Stimulated activated CD4-positive, alpha-beta T cell treated with anti-CD3 and anti-CD28 coated beads, Interleukin-1b, Interleukin-23, amount 100 ng/mL, for 48 hours (primary cell): ENCODE measurements at places on chromosomes 6 and 20.

GRCh38 chr6:96851858-96852257, 14.6 kb upstream of the GPR63 start:
- DNase-seq = no peak

DNA sequence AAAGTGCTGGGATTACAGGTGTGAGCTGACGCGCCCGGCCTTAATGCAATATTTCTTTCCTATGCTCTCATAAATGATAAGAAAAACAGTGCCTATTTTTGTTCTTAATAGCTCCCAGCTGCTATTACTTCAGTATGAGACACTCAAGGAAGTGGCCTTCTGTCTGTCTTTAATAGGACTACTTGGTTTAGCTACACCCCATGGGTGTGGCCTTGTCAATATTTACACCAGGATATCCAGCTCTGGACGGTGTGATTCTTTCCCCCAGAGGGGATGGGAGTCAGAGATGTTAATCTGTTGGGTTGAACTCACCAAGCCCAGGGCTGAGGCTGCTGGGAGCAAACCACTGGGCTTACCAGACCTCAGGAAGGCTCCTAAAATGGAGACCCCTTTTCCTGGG, 134.2 kb downstream of the CEP57L1 start:
- no peak for DNase-seq

GRCh38 chr20:540391-541201, 3.0 kb downstream of the CSNK2A1 start:
- no peak for DNase-seq

- no peak for DNase-seq
These were observed 60.0 kb downstream of the SYTL3 start for GRCh38 chr6:158709809-158710208.

DNA sequence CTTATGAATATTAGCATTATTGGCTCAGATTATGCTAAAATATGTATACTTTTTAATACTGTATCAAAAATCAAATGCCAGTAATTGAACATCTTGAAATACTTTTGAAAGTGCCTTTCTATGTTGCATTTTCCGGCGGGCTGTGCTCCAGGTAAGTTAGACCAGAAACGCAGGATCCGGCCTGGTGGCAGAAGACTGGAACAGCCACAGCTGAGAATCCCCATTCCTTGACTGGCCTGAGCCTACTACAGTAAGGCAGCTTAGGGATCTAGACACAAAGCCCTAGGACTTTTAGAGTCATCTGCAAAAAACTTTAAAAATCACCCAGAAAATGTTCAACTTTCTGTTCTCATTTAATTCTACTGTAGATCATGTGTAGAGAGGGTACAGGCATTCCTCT, 138.8 kb upstream of the C6orf118 start:
- no peak for DNase-seq

DNA sequence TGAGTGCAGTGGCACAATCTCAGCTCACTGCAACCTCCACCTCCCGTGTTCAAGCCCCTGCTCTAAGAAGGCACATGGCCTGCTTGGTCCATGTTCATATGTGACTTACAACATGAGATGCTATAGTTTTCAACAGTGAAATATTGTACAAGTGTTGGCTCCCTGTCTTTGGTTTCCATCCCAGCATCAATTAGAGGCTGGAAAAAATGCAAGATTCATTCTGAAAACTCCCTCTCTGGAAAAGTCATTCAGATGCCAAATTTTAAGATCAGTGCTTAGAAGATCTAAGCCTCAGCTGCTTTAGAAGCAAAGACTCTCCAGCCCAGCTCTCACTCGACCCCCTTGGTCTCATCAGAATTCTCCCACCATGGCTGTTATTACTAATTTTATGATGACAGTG, 398.9 kb downstream of the KIF16B start:
- no peak for DNase-seq

GRCh38 chr20:52231230-52231746, 39.7 kb upstream of the ZFP64 start:
- DNase-seq = no peak

GRCh38 chr20:40160097-40160550, 528.9 kb downstream of the MAFB start:
- DNase-seq = no peak

DNA sequence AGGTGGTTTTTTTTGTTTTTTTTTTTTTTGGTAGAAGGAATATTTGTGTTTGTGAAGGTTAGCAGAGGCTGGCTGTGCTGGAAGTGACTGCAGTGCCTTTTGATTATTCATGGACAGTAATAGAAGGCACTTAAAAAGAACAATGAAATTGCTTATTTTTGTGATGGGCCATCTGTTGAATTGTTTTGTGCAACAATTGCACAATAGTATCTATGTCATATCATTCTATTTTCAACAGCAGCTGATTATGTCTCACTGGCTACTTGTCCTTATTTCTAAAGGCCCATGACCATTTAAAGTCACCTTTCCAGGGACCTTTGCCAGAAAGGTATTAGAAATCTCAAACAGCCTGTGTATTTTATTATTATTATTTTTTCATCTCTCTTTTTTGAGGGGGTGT, 70.6 kb downstream of the AFG1L start:
- no peak for DNase-seq

- no peak for DNase-seq
These were observed 396.7 kb downstream of the HACE1 start for GRCh38 chr6:104462811-104463599.

DNA sequence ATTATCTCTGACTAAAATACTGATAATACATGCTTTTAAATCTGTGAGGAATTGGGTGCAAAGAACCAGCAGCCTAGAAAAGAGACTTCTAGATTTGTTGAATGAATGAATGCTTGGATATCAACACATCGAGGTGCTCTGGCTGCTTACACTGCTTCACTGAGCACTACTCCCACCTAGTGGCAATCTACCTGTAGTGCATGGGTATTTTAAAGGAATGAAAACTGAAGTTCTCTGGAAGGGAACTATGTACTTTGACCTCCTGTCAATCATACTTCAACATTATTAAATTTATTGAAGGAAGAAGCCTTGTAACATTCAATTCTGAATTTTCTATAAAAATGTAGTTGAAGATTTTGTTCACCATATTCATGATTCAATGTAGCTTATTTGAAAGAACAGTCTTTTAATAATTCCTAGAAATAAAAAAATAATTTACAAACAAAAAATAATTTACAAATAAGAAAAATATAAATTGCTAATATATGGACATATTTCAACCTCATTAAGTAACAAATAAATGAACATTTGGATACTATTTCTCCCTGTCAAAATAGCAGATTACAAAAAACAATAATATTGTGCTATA, 111.2 kb upstream of the MMS22L start:
- peak; percentile 20 for DNase-seq

GRCh38 chr6:82521369-82521768, 157.8 kb downstream of the TPBG start:
- no peak for DNase-seq

GRCh38 chr6:41724228-41724580, 11.2 kb downstream of the TFEB start:
- DNase-seq = no peak

- DNase-seq = no peak
These were observed 90.6 kb upstream of the NAA20 start for GRCh38 chr20:19926591-19926990.

DNA sequence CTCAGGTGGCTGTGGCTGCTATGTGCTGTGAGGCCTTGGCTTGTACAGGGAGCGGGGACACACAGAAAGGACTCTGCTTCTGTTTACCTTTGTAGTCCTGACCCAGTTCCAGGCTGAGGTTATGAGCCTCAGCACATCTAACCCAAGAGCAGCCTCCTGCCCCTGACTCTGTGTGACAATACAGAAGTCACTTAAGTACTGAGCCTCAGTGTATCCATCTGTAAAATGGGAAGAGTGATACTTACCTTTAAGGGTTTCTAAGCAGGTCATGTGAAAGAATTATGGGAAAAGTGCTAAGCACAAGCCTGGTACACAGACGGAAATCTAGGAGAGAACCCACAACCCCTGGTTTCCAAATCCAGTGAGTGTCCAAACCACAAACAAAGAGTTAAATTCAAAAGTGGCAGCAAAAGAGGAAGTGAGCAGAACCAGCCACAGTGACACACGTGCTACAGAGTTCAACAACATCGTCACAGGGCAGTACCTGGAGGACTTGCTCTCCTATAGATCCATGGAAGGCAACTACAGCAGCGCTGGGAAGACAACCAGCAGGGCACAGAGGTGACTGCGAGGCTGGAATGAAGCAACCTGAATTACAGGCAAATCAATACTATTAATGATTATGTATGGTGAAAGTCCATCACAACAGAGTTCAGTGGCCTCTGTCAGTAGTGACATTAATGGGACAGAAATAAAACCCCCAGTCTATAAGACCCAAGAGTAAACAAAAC, 12.5 kb downstream of the TRIM26 start:
- DNase-seq = no peak

DNA sequence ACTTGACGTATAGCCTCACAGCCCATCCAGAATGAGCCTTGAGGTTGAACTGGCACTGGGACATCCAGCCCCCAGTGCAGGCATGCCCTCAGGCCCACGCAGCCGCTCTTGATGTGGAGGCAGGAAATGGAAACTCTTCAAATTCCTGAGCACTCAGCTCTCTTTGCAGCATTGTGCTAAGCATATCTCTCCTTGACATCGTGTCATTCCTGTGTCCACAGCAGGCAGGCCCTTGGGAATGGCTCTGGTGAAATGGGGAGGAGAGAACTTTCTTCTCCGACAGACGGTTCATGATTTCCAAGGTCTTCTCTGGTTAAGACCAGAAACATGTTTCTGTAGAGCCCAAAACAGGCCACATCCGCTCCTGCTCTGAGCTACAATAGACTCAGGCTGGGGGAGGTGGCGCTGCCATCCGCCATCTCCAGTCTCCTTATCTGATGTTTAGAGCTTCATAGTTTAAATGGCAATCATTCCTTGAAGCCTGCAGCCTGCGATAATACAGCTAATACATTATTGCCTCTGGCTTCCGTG, 248.8 kb downstream of the CDH4 start:
- no peak for DNase-seq

- no peak for DNase-seq
These were observed 34.1 kb downstream of the SLC2A4RG start for GRCh38 chr20:63773571-63774241.

GRCh38 chr6:85250586-85251220, 199.2 kb upstream of the NT5E start:
- DNase-seq = no peak

GRCh38 chr6:126182650-126183311, 157.1 kb upstream of the CENPW start:
- DNase-seq = no peak

DNA sequence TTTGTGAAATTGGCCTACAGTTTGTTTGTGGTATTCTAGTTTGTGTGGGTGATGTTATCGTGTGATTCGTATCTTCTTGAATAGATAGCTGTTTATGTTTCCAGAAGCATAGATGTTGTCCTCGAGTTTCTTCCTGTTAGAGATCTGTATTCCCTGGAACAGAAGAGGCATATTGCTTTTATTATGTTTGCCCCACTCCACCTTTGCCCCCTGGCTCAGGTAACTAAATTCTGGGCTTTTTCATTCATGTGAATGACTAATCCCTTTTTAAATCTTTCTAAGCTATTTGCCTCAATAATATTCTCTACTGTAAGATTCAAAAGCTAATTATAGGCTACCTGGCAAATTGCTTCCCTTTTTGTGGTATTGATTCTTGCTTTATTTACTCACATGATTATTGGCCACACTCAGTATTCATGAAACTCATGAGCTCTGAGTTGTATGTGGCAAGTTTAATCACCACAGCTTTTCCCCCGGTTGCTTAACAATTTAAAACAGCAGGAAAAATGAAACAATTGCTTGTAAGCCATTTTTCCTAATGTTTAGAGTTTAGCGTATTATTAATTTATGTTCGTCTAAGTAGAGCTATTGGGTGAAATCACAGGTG, 12.6 kb downstream of the RNF217 start:
- DNase-seq = no peak

GRCh38 chr6:129498541-129498940, 211.4 kb downstream of the ARHGAP18 start:
- no peak for DNase-seq

- no peak for DNase-seq
These were observed 33.2 kb downstream of the PHACTR1 start for GRCh38 chr6:12749531-12750379.

GRCh38 chr6:74280130-74280692, 584.2 kb downstream of the CD109 start:
- DNase-seq = no peak

GRCh38 chr6:88663801-88664200, 299.6 kb downstream of the RNGTT start:
- no peak for DNase-seq

- DNase-seq = no peak
These were observed 13.4 kb upstream of the MRGBP start for GRCh38 chr20:62782893-62783278.

GRCh38 chr20:58593880-58594638, 57.0 kb upstream of the STX16 start:
- DNase-seq = no peak

- DNase-seq = no peak
These were observed 60.1 kb upstream of the E2F3 start for GRCh38 chr6:20341564-20341963.

GRCh38 chr20:45008521-45009049, 42.3 kb downstream of the STK4 start:
- DNase-seq = no peak

GRCh38 chr6:116292553-116292952, 12.8 kb upstream of the TSPYL1 start:
- DNase-seq = no peak

DNA sequence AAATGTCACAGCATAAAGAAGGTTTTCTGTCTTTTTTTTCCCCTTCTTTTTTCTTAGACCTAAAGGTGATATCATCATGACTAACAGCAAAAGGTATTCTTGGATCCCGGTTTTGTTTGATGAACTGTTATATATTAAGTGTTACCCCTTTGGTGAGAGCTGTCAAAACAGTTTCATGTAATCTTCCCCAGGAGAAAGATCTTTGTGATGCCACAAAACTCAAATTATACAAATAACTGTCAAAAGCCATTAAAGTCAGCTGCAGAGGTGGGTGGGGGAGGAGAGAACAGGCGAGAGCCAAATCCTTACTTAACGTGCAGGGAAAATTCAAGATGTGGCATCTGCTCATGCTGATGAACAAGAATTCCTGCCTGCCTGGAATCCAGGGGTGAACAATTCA, 258.2 kb downstream of the BMP7 start:
- no peak for DNase-seq

DNA sequence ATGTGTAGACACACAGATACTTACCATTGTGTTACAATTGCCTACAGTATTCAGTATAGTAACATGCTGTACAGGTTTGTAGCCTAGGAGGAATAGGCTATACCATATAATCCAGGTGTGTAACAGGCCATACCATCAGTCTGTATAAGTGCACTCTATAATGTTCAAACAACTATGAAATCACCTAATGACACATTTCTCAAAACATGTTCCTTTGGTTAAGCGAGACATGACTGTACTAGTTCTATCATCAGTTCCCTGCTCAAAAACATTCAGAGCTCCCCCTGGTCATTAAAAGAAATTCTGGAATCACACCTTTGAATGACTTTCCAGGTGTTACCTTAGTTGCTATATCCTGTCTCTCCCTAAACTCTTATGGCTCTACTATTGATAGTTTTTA, 70.4 kb upstream of the SLC2A12 start:
- no peak for DNase-seq

GRCh38 chr6:118669561-118669960, 18.2 kb upstream of the CEP85L start:
- no peak for DNase-seq

GRCh38 chr6:142014515-142014914, 118.2 kb upstream of the GJE1 start:
- no peak for DNase-seq

GRCh38 chr20:955111-955510, 39.0 kb upstream of the ANGPT4 start:
- no peak for DNase-seq

- no peak for DNase-seq
These were observed 136.9 kb downstream of the CD83 start for GRCh38 chr6:14254505-14254904.

GRCh38 chr20:23248461-23248882, 102.1 kb upstream of the NXT1 start:
- no peak for DNase-seq
